H1 (cell line): ENCODE measurements at places on chromosomes 5 and 9. TPM values are rescaled to one million over a fixed set of nuclear protein-coding genes. Genes with fewer than 3 reads are reported as not detected.

The SNCAIP gene
- 9.0 and 10.5 TPM in 2 replicates for total RNA-seq

DNA sequence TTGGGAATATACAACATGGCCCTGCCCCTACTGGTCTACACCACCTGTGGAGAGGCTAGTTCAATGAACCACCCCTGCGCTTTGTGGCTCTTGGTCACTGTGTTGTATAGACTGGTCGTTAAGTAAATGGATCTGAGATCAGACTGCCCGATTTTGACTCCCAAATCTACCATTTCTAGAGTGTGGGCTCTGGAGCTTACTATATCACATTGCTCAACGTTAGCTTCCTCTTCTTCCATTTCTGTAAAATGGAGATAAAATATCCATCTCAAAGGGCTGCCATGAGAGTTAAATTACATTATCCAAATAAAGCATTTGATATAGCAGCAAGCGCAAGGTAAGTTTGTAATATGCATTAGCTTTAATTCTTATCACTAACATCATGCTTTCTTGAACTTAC lies 52.7 kb upstream of the IFNK start:
- no peak overlapping the region for H3K27ac ChIP-seq
- H3K4me3 ChIP-seq, result no peak overlapping the region
- no peaks in the 10 kb centered on the region for H3K36me3 ChIP-seq
- peaks cover 4% of the 10 kb centered on the region; the same call in 1 of the 2 replicates for H3K4me1 ChIP-seq

DNA sequence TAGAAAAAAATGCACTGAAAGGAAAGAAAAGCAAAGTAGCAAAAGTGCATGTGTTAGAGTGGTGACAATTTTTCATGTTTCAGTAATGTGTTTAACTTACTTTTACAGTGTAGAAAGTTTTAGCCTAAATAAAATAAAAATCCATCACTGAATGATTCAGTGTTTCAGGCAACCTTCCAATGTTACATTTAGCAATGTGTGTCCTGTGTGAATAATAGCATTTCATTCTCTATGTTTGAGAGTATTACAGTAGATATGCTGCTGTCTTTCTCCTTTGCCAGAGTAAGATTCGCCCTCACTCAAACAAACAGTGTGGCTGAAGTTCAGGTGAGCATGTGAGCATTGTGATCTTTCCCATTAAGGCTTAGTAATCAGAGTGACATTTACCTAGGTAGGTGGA lies 171.1 kb downstream of the TARS1 start:
- H3K4me1 ChIP-seq, result no peaks in the 10 kb centered on the region
- DNase-seq, result no peak
- no peaks in the 10 kb centered on the region for H3K36me3 ChIP-seq
- no peak overlapping the region for H3K4me3 ChIP-seq
- H3K27me3 ChIP-seq, result no peaks in the 10 kb centered on the region

- no peak overlapping the region for H3K27ac ChIP-seq
Observed at GRCh38 chr9:16679327-16679821, 191.1 kb downstream of the BNC2 start.

- no peak overlapping the region for H3K4me3 ChIP-seq
- no peaks in the 10 kb centered on the region for H3K36me3 ChIP-seq
- H3K4me1 ChIP-seq, result no peaks in the 10 kb centered on the region
- H3K27me3 ChIP-seq, result no peaks in the 10 kb centered on the region
- no peak for DNase-seq
- H3K27ac ChIP-seq, result no peak overlapping the region
Observed at GRCh38 chr5:120016717-120017382, 387.5 kb downstream of the FAM170A start.

DNA sequence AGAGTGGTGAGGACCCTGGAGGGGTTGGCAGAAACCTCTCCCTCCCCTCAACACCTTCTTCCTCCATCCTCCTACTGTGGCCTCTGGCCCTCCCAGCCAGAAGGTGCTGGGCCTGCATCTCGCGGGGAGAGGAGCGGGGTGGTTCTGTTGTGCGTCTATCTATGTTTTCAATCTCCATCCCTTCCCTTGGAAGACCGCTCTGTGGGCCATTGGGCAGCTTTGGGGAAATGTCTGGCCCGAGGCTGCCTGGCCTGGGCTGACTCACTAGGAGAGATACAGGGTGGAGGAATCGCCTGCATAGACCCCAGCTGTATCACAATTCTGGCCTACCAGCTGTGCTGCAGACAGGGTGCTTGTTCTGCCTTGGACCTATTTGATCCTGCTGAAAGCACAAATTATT lies 48.4 kb upstream of the DAB2IP start:
- DNase-seq, result no peak
- H3K4me3 ChIP-seq, result no peak overlapping the region
- no peak overlapping the region for H3K27ac ChIP-seq
